Camera-type eye (tissue), 1 donor: ENCODE measurements at places on chromosomes 3 and 15. TPM values are rescaled to one million over a fixed set of nuclear protein-coding genes. Genes with fewer than 3 reads are reported as not detected.

Gene GPR87
- total RNA-seq, result 1.3 TPM

Gene CXCR6
- total RNA-seq, result not detected

Gene GRM7
- total RNA-seq, result 16.7 TPM

Gene GABRG3
- total RNA-seq, result 17.8 TPM

Gene ECE2
- total RNA-seq, result 2.0 TPM

Gene EPHA3
- total RNA-seq, result 70.5 TPM

Gene ROBO2
- total RNA-seq, result 132 TPM

Gene SLC9C1
- total RNA-seq, result 1.5 TPM

Gene MAGEL2
- 6.7 TPM for total RNA-seq

Gene DHX36
- 141 TPM for total RNA-seq

Gene CLCN2
- 11.0 TPM for total RNA-seq

Gene SPINK8
- not detected for total RNA-seq

Gene SPTSSB
- total RNA-seq, result 4.1 TPM

Gene ZMYND10
- 5.7 TPM for total RNA-seq

Gene LYZL4
- total RNA-seq, result not detected

Gene OR5K2
- total RNA-seq, result not detected
